Iris pigment epithelial cell (primary cell): ENCODE measurements at places on chromosomes 5 and 9.

GRCh38 chr5:5158472-5158895, 18.4 kb downstream of the ADAMTS16 start:
- peak; percentile 34 for DNase-seq

- peak; percentile 31 for DNase-seq
Measured at GRCh38 chr5:32251871-32252458, 60.8 kb downstream of the MTMR12 start.

GRCh38 chr9:73370053-73370452, 218.4 kb downstream of the ANXA1 start:
- peak; percentile 8 for DNase-seq

GRCh38 chr9:71638627-71639026, 129.7 kb downstream of the CEMIP2 start:
- no peak for DNase-seq

DNA sequence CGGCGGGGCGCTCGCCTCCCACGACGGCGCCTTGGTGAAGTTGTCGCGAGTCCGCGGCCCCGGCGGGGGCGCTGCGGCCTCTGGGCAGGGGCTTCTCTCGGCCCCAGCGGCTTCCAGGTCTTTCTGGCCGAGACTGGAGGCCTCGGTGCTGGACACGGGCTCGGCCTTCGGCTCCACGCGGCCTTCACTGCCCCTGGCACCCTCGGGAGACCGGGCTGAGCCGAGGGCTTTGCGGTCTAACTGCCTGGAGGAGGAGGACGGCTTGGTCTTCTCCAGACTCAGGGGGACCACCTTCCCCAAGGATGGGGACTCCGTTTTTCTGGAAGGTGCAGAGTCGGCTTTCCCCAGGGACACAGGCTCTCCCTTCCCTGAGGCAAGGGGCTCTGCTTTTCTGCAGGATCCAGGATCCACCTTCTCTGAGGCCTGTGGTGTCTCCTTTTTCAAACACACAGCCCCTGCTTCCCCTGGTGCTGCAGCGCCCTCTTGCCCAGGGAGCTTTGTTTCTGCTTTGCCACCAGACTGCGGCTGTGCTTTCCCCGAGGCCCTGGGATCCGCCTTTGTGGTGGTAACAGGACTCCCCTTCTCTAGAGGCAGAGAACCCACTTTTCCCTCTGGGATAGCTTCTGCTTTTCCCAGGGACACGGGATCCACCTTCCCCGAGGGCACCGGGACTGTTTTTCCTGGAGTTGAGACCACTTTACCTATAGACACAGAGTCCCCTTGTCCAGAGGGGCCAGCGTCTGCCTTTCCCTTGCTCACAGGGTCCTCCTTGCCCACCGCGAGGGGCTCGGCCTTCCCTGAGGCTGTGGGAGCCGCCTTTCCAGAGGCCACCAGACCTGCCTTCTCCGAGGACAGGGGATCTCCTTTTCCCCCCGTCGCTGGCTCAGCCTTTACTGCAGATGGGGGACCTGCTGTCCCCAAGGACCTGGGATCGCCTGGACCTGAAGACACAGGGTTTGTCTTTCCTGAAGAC, 12.3 kb downstream of the GPRIN1 start:
- DNase-seq, result no peak

GRCh38 chr5:134735243-134735642, 3.1 kb upstream of the CAMLG start:
- DNase-seq, result peak; percentile 8

GRCh38 chr9:6655036-6655435, 9.5 kb upstream of the GLDC start:
- DNase-seq, result no peak

GRCh38 chr9:122096620-122097415, 3.7 kb upstream of the TTLL11 start:
- DNase-seq, result no peak

GRCh38 chr5:10590226-10590999, 26.5 kb downstream of the ANKRD33B start:
- peak; percentile 51 for DNase-seq

- DNase-seq, result peak; percentile 55
Measured at GRCh38 chr5:68187268-68188055, 28.1 kb upstream of the PIK3R1 start.

DNA sequence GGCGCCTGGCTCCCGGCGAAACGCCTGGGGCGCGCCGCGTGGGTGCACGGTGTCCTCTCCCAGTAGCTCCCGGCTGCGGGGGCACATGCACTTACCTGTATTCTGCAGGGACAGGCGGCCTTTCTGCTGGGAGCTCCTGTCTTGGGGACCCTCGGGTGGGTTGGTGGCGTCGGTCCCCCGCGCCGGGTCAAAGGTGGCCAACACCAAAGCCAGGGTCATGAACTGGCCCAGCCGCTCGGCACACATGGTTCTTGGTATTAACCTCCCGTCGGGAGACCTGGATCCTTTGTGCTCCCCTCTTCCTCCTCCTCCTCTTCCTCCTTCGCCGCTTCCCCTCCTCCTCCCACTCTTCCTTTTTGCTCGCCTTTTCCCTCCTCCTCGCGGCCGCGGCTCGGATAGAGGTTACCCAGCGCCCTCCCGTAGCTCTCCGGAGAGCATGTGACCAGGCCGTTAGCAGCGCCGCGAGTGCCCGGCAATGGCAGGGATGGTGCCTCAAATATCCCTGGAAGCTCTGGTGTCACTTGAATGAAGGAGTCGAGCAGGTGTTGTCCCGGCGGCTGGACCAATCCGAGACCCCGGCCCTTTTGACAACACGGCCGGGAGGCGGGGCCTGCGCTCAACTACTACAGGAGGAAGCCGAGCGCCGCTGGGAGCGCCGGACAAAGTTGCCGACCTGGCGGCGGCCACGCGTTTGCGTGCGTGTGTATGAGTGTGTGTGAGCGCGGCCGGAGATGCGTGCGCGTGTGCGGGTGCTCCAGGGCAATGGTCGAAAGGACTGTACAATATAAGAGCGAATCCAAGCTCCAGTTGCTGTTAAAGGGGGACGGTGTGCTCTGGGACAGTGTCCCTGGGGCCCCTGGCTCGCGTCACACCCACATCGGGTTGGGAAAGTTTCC, at the start of gene STC2:
TSS of gene STC2 (minus strand) at position 467 of the 896 bp plus-strand sequence. CDS start at position 246, 221 bp downstream.
- DNase-seq, result peak; percentile 80

- peak; percentile 43 for DNase-seq
Measured at GRCh38 chr5:113663879-113664541, 150.5 kb downstream of the YTHDC2 start.

GRCh38 chr5:114101153-114101552, 260.7 kb upstream of the KCNN2 start:
- DNase-seq, result peak; percentile 70

GRCh38 chr9:8857068-8857925, 1057.7 kb upstream of the DMAC1 start:
- peak; percentile 8 for DNase-seq

DNA sequence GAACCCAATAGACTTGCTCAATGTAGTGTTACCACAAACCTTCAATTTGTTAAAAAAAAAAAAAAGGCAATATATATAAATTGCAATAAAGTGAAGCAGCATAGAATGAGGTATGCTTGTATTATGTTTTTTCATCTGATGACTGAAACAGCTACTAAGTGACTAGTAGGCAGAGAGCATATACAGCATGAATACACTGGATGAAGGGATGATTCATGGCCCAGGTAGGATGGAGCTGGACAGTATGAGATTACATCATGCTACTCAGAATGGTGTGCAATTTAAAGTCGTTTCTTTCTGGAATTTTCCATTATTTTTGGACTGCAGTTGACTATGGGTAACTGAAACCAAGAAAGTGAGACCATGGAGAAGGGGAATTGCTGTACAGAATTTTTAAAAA, 161.2 kb downstream of the GNA14 start:
- DNase-seq, result peak; percentile 40

DNA sequence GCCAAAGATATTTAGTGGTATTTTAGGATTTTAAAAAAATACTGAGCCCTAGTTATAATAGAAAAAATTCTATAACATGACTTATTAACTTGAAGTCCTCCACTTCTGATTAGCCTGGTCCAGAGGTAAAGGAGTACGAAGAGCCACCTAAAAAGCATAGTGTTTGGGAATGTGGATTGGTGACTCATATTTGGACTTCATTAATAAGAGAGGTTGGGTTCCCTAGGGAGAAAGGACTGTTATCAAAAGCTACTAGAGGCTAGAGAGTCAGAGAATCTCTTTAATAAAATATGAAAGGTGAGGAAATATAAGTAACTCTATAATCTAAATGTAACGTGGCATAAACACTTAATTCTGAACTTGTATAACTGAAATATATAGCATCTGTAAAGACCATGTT, 180.7 kb upstream of the TARS1 start:
- no peak for DNase-seq

GRCh38 chr9:137703842-137704508, 85.2 kb downstream of the EHMT1 start:
- DNase-seq, result peak; percentile 61

GRCh38 chr5:134140530-134141201, 26.2 kb downstream of the TCF7 start:
- peak; percentile 72 for DNase-seq

DNA sequence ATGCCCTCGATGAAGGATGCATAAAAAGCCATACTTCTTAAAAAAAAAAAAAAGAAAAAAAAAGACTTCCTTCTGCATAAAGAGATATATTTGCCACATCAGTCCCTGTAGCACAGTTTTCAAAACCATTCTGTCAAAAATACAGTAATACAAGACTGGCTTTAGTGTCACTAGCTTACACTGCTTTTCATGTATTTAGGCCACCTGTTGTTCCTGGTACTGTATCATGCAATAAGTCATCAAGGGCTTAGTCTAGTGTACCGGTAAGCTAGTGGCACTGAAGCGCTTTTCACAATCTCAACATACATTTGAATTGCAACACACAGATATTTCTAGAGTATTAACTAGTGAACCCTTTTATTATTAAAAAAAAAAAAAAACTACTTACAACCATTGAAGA, 231.2 kb downstream of the NFIB start:
- DNase-seq, result no peak

DNA sequence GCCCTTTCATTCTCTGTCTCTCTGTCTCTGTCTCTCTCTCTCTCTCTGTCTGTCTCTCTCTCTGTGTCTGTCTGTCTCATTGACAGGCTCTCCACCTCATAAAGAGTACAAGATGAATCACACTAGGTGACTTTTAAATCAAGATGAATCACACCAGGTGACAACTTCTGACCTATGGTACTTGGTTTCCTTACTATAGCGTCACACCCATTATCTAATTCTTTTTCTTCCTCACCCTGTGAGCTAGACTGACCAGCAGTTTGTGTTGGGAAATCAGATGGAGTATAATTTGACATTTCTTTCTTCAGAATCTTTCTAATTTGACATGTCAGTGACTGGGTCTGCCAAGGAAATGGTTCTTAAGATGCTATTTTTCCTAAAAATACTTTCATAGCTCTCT, 232.9 kb downstream of the ARRDC3 start:
- DNase-seq, result peak; percentile 56

- no peak for DNase-seq
Measured at GRCh38 chr5:61632064-61632463, 300.0 kb downstream of the ZSWIM6 start.

DNA sequence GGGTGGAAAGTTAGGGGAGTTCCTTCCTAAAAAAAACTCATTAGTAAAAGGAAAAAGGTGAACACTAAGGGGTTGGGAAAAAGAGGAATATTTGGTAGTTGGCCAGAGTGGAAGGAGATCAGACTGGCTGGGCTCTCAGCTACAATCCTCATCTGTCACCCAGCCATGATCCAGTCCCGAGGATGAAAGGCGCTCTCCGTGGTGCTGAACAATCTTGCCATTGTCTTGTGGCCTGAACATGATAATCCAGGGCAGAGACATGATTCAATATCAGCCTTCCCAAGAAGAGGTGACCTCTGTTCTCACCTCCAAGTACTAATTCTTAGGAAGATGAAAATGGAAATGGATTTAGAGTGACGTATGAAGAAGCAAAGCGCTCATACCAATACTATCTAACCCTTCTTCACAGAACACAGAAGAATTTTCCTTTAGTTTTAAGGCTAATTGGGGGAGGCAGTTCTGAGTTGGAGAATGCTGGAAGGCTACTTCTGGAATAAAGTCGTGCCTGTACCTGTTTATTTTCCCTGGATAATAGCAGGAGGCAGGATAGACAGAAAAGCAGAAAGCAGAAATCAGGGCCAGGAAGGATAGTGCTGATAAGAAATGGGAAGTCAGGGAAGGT, 36.6 kb upstream of the MYORG start:
- peak; percentile 45 for DNase-seq

DNA sequence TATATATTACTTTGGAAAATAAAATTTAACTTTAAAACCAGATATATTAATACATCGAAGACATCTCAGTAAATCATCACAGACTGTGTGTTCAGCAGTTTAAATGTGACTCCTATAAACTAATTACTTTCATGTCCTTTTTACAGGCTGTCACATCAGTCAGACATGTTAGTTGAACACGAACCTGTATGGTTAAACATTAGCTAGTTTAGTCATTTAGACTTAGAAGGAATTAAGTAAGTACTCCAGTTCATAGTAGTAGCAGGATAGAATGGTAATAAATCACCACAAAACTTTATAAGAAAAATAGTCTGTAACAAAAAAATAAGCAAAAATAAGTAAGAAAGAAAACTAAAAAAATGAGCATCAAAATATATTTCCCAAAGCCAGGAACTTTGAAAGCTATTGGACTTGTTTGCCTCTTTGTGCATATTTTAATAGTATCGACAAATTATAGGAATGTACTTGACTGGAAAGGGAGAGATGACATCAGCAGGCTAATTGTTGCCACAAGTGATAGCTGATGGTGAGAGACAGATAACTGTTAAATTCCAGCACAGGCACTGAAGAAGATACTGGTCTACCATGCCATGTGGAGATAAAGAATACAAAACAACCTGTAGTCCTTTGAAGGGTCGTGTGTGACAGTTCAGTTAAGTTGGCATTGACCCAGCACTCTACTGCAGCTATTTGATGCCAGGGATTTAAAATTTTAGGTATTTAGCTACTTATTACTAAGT, 83.9 kb downstream of the RIC1 start:
- DNase-seq, result no peak

DNA sequence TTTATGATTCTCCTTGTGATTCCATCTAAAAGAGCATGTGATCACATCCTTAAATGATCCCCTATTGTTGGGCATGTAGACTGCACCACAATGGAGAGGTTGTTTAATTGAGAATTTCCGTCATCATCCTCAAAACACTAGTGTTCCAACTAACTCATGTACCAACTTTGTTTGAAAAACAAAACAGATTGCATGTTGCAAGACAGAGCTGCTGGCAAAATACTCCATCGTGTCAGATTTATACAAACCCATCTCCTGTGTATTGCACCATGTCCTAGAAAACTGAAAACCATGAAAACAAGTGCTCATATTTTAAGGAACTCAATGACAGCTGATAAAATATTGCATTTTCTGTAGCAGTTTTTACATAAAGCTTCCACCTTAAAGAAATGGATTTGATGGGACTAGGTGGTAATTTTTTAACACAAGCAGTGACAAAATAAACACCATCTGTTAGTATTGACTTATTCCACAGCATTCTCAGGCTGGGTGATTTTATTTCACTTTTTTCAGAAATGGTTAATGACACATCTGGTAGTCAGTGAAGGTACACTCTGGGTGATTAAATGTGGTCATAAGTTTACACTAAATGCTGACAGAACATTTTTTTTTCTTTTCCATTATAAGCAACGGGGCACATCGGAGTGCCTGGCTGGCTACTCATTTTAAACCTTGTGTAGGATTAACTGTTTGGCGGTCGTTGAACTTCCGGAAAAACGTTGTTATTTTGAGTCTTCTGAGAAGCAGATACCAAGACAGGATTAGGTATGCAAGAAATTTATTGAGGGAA, 602.9 kb upstream of the WWC1 start:
- DNase-seq, result peak; percentile 84

- DNase-seq, result no peak
Measured at GRCh38 chr5:179906294-179906794, 1.4 kb downstream of the TBC1D9B start.
